ENCODE measurements at places on chromosomes 5 and 9.
A peak's percentile ranks its signal among the peaks of the same experiment; 100 is the strongest.

DNA sequence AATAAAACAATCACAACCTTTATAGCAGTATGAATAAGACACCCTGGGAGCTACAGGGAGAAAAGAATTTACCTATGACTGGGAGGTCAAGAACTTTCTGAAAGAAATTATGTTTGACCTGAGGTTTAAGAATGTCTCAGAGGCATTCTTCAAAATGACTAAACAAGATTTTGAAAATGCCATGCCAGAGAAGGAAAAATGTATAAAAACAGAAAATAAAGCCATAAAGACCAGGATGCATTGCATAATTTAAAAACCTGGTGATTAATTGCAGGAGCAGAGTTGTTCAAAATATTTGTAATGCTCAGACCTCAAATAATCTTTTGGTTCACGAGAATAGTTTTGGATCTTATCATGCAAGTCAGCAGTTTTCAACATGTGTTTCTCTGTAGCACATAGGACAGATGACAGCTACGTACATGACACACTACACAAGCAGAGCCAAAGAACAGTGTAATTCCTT is 954.7 kb upstream of the ARRDC3 start:
- no peak for DNase-seq

DNA sequence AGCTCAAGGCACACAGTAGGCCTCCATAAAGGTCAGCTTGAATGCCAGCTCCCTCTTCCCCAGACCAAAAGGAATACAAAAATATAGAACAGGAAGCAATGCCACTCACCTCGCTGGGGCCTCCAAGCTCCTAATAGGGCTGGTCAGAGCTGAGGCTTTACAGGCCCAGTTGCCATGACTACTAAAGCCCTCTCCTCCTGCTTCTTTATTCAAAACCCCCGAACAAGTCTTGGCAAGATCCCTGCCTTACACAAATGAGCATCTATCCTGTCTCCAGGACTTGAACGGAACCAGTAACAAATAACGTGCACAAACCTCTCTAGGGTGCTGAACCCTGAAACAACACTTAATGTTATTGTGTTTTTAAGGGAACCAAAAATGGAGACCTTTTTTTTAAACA is 136.3 kb downstream of the SIL1 start:
- no peak for DNase-seq

- DNase-seq, result peak; percentile 40
Observed at GRCh38 chr5:134647750-134648424, 698 bp upstream of the SEC24A start.

- DNase-seq, result no peak
Observed at GRCh38 chr5:3103262-3103811, 351.9 kb upstream of the IRX2 start.

GRCh38 chr9:79222483-79222882 is 349.3 kb upstream of the TLE4 start:
- no peak for DNase-seq

GRCh38 chr5:164137095-164137494 is 631.7 kb downstream of the MAT2B start:
- DNase-seq, result no peak

DNA sequence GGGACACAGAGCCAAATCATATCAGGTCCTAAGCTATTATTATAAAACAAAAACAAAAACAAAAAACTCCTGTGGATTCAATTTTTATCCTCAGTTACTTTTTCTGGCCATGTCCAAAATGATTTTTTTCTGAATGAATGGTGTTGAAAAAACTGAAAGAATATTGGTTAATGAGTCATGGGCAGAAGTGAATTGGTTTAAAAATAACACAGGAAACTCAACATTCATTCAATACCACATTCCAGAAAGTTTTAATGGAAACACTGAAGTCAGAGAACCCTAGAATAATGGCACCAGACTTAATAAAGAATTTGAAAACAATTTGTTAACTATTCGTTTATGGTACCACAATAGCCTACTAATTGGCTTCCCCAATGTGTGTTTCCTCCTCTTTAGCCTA is 102.4 kb upstream of the CDH9 start:
- no peak for DNase-seq

- DNase-seq, result no peak
Observed at GRCh38 chr5:88542786-88543185, 274.1 kb upstream of the TMEM161B start.

GRCh38 chr5:154367101-154367500 is 78.7 kb upstream of the SAP30L start:
- DNase-seq, result no peak

DNA sequence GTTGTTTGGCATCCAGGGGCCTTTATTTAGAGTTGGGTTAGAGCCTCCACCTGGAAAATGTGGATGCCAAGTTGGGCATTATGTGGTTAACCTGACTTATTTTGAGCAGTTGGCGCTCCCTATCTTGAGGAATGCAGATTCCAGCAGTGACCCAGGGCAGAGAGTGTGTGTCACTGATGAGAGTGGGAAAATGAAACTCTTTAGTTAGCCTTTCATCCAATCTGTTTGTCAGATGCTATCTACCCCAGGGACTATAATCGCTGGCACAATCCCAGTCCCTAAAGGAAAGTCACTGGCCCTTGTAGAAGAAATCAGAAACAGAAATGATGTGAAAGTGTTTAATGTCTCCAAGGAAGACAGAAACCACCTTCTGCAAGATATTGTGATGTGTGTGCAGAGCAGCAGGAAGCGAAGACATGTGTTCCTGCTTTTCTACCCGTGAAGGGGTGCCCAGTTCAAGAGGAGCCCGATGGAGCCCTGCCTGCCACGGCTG is 10.2 kb upstream of the STING1 start:
- DNase-seq, result no peak

GRCh38 chr9:97487107-97487506 is 14.4 kb upstream of the TMOD1 start:
- DNase-seq, result no peak

Data from activated CD4-positive, alpha-beta T cell treated with anti-CD3 and anti-CD28 coated beads, Interleukin-2, amount 50 U/mL, for 48 hours (primary cell).